MG63 (cell line): ENCODE measurements at places on chromosomes 16 and 17.

- no peak for DNase-seq
These were observed 102.6 kb downstream of the N4BP1 start for GRCh38 chr16:48507391-48507790.

DNA sequence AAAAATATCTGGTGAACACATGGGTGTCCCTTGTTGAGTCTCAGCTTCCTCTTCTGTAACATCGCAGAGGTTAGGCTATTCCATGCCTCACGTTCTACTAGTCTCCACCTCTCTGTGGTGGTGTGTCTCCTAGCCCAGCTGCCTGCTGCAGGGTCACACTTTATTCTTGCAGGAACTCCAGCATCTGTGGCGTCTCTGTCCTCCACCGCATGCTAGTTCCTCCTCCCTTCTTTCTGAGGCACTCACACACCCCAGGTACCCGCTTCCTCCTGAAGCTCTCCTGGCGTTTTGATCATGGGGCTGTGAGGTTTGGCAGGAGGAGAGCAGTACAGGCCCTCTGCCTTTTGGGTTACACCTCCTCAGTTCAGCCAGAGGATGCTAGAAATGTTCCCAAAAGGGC, 9.9 kb upstream of the TEX2 start:
- no peak for DNase-seq

GRCh38 chr17:65173284-65173793, 36.2 kb downstream of the RGS9 start:
- DNase-seq, result peak; percentile 42

DNA sequence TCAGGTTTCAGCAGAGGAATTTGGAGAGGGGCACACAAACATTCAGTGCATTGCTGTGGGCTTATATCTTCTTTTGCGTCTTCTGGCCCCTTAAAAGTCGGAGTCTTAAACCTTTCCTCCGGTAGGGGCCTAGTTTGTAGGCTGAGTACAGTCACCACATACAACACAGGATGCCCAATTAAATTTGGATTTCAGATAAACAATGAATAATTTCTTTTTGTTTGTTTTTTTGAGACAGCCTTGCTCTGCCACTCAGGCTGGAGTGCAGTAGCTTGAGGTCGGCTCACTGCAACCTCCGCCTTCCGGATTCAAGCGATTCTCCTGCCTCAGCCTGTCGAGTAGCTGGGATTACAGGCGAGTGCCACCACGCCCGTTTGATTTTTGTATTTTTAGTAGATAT, 26.7 kb upstream of the ADORA2B start:
- no peak for DNase-seq

DNA sequence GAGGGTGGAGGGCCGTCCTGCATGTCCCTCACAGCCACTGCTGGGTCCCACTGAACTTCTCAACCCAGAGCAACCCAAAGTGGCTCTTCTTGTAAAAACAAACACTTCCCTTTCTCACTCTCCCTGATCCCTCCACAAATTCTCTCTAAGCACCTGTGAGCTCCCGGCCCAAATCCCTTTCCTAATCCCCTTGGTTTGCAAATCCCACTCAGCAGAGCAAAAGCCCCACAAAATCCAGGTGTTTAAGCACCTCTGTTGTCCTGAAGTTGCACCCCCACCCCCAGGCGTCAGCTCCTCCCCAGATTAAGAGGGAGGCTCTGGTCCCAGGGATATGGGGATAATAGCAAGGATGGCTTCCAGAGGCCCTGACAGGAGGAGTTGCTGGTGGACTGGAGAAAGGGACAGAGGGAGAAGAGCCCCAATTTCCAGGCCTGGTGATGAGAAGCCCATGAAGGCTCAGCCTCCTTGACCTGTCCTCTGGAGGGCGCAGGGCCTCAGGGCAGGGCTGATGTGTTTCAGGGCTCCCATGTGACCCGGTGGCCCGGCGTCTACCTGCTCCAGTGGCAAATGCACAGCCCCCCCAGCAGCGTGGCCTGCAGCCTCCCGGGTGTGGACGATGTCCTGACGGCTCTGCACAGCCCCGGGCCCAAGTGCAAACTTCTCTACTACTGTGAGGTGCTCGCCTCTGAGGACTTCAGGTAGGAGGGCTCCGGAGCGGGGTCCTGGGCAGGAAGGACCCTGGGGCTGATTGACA, 23.0 kb downstream of the NAGPA start:
- no peak for DNase-seq
